ENCODE measurements at places on chromosomes 1 and 21.

- DNase-seq, result no peak
Measured at GRCh38 chr21:43608225-43608624, 51.1 kb downstream of the HSF2BP start.

DNA sequence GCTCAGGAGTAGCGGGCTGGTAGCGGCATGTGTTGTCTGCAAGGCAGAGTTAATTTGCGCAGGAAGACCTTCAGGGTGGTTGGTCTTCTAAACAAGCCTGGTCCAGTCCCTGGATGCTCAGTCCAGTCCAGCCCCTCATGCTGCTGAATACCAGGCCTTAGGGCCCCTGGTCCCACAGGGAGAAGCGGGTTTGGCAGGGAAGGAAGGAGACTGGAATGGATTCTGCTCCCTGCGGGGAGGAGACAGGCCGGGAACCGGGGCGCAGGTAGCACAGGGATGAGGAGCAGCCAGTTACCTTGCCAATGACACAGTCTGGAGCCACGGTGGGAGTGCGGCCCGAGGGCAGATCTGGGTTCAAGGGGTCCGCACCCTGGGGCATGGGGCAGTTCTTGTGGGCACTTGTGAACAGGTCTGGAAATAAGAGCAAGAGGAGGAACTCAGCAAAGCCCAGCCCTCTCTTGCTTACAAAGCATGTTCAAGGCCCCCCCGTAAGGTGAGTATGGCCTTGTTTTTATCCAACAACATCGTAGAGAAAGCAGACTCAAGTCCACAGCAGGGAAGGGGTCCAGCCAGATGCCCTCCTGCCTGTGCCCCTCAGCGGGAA, 10.1 kb downstream of the FAM131C start:
- DNase-seq, result no peak

- no peak for DNase-seq
Measured at GRCh38 chr1:3198371-3199271, 129.6 kb downstream of the PRDM16 start.

DNA sequence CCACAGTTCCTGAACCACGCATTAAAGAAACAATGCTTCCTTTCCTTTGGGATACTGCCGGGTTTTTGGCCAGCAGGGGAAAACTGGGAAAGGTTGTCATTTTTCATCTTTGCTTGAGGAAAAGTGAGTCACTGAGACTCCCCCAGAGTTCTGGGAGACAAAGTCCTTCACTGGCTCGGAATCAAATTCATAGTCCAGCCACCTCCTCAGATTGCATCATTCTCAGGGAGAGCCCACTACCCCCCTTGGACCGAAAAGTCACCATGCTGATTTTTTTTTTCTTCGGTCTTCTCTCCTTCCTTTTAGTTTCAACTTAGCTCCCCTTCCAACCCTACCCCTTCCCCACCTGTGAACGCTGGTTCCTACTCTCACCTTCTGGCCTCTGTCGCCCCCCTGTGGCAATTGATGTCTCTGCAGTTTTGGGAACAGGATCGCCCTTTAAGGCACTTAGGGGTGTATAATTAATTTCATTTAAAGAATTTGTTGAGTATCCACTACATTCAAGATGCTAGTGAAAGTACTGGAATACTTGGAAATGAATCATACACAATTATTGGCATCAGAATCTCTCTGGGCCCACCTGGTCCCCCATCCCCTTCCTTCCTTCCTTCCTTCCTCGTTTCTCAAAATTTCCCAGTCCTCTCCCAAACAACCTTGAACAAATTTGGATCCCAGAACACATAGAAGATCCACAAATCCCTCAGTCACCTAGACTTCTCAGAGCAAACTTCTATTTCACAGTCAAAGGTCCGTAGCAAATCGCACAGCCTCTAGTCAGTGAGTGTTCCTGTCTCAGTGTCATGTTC, 6.9 kb downstream of the ACKR1 start:
- DNase-seq, result peak; percentile 63

DNA sequence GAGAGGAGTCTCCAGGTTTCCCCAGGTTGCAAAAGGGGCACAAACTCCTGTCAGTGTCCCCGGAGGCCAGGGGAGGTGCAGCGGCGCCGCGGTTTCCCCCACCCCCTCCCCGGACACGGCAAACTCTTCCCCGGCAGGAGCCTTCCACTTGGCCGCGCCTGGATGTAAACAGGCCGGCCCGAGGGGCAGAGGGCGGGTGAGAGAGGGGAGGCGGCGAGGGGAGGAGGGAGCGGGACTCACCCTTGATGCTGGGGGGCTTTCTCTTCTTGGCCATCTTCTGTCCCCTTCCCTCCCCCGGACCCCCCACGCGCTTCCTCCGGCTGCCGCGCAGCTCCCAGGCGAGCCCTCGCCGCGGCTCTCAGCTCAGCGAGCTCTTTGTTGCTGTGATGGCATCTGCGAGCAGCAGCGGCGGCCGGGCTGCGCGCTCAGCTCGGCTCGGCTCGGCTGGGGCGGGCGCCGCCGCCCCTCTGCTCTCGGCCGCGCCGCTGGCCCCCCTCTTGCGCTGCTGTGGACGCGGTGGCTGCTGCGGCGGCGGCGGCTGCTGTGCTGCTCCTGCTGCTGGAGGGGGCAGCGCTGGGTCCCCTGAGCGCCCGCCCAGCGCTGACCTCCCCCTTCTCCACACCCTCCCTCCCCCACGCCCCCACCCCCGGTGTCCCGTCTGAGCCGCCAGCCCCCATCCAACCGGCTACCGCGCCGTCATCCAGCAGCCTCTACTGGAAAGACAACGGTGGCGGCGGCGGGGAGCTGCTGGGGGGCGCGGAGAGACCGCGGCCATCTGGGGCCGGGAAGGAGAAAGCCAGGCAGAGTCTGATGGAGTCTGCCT, 4.9 kb upstream of the SLC44A5 start:
- DNase-seq, result peak; percentile 51

DNA sequence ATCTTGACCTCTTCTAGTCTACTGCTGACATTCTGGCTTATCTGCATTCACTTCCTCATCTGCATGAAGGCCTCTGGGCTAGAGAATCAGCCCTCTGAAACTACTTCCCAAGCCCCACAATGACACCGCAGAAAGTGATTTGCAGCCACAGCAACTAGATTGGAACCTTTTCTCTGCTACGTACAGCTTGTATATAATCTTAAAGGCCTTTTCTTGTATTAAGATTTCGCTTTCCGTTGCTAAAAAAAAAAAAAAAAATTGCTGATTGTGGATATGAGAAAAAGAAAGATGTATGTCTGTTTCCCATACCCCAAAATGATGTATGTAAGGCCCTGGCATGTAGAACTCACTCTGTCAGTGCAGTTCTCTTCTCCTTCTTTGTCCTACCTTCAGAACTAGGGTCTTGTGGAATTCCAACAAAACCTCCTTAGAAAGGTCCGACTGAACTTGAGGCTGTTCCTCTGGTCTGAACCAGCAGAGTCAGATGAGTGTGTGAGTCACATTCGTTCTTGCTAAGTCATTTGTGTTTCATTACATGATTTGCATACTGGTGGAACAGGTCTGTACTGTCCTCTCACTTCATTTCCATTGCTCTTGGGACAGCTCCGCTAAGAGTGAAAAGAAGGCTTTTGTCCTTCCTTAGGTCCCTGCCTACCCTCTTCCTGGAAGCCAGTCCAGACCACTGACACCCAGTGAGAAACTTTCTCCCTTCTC, 62.7 kb downstream of the PLPP3 start:
- peak; percentile 96 for DNase-seq

GRCh38 chr1:15942661-15943327, 33.1 kb downstream of the ZBTB17 start:
- DNase-seq, result no peak

- no peak for DNase-seq
Measured at GRCh38 chr1:1543706-1544099, 3.3 kb upstream of the TMEM240 start.

GRCh38 chr1:14120895-14121294, 420.9 kb downstream of the PRDM2 start:
- DNase-seq, result no peak

DNA sequence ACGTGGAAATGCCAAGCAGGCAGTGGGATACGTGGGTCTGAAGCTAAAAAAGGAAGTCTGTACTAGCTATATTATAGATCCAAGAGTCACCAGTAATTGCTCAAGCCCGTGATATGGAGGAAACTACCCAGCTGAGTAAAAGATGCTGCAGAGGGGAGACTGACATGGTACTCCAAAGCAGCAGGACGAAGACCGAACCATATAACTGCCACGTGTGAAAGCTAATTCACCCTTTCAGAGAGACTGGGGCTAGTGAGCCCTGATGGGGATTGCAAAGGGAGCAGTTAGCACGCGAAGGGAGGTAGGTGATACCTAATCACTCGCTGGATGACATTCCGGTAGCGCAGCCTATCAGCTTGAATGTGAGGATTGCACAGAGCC, 316 bp downstream of the AP4B1 start:
- DNase-seq, result peak; percentile 88

DNA sequence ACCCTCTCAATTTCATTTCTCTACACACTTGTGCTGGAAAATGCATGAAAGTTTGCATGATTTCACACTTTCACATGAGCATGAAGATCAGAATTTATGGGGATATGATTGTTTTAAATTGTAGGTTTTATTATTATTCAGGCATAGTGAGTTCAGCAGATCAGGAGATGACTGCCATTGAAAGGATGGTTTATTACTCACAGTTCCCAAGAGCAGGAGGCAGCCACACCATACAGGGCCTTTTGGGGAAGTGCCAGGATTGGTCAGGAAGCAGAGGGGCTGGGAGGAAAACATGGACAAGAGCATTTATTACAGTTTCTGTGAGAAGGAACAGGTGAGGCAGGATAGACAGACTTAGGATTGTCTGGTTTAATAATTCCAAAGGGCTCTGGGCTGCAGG, 114.6 kb upstream of the KCNJ15 start:
- DNase-seq, result no peak

GRCh38 chr1:3753656-3754454, 1.6 kb downstream of the CCDC27 start:
- no peak for DNase-seq

DNA sequence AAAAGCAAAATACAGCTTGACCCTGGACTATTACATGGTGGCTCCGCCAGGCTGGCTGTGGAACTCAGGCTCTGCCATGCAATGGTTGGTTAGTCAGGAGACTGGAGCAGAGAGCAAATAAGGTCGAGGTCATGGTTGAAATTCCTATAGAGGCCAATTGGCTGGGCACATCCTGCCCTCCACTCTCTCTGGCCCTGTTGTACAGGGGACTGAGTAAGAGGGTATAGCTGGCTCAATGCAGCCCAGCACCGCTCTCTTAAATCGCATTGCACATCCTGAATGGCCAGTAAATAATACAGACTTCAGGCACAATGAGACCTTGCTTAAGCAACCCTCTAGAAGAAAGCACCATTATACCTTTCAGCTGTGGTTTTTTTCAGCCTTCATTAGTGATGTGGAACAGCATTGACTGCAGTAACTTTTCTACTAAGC, 59.3 kb upstream of the PPP2R5A start:
- no peak for DNase-seq

GRCh38 chr1:245458234-245458633, 303.4 kb downstream of the KIF26B start:
- DNase-seq, result no peak

- DNase-seq, result no peak
Measured at GRCh38 chr21:36337099-36337509, 17.1 kb downstream of the MORC3 start.

DNA sequence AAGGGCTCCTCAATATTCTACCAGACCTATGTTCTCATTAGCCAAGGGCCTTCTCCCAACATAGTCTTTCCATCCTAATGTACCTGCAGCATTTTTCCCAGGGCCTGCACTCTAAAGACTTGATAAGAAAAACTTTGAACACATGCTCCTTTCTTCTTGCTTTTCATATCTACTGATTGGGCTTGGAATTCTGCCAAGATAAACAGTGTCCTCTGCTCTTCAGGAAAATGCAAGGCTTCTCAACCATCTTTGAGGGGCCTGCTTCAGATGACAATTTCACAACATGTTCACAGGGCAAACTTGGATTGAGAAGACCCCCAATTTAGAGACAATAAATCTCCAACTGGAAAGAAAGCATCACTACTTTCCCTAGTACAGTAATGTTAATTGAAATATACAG, 25.8 kb upstream of the PPT1 start:
- no peak for DNase-seq
